Posterior vena cava (tissue), 2 donors: ENCODE measurements at places on chromosomes 6 and 20. TPM values are rescaled to one million over a fixed set of nuclear protein-coding genes. Genes with fewer than 3 reads are reported as not detected.

DNA sequence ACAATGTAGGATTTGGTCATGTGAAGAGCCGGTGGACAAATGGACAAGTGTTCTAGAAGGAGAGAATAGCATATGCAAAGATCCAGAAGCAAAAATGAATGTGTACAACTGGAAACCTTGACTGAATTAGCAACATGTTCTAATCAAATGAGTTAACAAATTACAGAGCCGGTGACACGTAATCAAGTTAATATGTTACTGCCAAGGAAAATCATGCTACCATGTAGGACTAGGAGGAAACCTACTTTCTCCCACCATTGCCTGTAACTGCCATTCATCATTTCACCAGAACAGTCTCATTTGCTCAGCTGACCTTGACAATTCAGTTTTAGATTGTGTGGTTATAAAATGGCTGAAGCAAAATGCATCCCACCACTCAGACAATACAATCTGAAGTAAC is 179.4 kb downstream of the KIF16B start:
- no peak for DNase-seq

DNA sequence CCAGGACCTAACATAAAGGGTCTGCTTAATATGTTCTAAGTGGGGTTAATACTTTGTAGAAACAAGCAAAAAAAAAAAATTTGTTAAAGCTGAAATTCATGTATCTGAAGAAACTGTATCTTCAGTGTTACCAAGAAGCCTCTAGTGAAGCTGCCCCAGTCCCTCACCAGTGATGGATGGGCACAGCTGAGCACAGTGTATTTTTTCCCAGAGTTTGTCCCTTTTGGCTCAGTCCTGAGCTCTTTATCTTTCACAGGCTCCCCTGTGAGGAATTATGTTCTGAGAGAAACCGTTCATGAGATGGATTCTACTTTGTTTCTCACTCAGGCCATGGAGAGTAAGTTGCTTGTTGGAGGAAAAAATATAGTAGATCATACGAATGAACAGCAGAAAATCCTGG is 38.4 kb downstream of the KIF3B start:
- no peak for DNase-seq

DNA sequence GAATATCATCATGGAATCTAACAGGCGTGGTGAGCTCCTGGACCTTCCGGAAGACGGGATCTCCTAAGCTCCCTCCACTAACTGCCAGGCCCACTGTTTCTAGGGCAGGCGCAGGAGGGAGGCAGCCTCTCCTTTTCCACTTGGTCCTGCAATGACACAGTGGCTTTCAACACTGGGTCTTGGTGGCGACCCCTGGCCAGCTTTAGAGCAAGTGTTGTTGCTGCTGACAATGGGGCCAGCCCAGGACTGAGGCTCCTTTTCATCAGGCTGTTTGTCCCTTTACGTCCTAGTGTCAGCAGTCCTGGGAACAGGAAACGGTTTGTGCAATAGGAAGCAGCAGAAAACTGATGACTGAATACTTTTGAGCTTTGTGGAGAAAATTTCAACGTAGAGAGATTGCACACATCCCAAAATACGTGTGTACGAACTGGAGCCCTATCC is 9.7 kb upstream of the QKI start:
- no peak for DNase-seq

The VNN1 gene
- total RNA-seq, result 1.9 TPM

GRCh38 chr6:123333000-123333756 is 303.6 kb downstream of the TRDN start:
- DNase-seq, result no peak

GRCh38 chr6:5058254-5058653 is 26.9 kb upstream of the PPP1R3G start:
- DNase-seq, result no peak

The MATN4 gene
- 0.29 TPM for total RNA-seq

DNA sequence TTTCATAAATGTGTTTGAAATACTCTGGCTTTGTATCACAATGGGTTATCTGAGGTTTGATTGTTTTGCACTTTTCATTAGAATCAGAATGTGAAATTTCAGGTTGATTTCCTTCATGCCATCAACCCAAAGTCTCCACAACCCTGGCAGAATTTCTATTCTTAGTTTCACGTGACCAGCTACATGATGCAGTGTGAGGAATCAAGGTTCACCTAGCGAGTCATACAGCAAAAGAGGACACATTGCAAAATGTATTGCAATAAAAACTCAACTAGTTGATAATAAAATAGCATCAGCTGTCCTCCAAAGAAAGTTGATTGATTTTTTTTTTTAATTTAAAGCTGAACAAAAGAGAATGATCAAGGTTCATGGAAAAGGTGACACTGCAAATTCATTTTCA is 2.2 kb downstream of the HAO1 start:
- no peak for DNase-seq

DNA sequence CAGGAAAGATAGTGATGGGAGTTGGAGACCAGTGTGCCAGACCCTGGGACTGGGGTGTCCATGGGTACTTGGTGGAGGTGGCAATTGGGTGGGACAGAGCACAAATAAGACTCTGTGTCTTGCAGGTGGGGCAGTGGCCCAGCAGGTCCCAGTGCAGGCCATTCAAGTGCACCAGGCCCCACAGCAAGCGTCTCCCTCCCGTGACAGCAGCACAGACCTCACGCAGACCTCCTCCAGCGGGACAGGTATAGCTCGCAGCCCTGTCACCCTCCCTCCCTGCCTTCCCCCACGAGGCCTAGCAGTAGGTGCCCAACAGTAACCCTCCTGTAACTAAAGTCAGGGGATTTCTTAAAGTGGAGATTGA is 5.3 kb downstream of the SRF start:
- DNase-seq, result no peak

- DNase-seq, result no peak
Measured at GRCh38 chr6:29439006-29439405, at the start of gene OR10C1. Gene OR10C1, plus strand, starts transcription at chr6:29439306. Its CDS starts 710 bp downstream, at chr6:29440016.

- DNase-seq, result no peak
Measured at GRCh38 chr20:46305331-46305972, 2.8 kb downstream of the CDH22 start.

The HSPA1A gene
- total RNA-seq, result 187 TPM

DNA sequence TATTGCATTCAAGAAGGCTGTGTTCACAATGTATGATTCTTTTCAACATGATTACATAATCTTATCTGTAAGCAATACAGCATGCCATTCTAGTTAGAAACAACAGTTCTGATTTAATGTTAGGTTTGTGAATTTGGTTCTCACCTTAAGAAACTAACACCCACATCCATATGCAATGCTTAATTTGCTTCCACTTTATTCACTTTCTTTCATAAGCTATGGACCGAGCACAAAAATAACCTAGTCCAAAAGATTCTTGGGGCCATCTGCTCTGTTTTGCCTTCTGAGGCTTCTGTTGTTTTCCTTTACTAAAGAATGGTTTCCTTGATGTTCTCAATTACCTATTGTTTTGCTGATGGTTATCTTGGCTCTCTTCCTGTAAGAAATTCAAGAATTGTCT is 258.2 kb downstream of the EYS start:
- no peak for DNase-seq

DNA sequence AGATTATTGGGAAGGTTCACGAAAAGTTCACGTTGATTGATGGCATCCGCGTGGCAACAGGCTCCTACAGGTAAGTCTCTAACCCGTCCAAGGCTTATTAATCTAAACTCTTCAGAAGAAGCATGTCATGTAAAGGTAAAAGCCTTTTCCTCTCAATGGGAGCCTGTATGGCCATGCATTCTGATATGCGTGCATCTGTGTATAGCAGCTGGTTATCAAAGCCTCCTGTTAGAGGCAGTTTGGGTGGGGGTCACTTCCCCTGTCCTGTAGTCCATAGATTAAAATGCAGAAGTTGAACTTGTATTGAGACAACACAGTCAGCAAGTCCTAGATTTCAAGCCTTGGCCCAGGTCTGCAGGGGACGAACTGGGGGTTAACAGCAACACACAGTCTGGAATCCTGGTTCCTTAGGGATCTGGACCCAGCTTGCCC is 14.2 kb upstream of the DHX35 start:
- DNase-seq, result no peak
